ENCODE measurements at places on chromosomes 7 and 10.
A peak's percentile ranks its signal among the peaks of the same experiment; 100 is the strongest.

DNA sequence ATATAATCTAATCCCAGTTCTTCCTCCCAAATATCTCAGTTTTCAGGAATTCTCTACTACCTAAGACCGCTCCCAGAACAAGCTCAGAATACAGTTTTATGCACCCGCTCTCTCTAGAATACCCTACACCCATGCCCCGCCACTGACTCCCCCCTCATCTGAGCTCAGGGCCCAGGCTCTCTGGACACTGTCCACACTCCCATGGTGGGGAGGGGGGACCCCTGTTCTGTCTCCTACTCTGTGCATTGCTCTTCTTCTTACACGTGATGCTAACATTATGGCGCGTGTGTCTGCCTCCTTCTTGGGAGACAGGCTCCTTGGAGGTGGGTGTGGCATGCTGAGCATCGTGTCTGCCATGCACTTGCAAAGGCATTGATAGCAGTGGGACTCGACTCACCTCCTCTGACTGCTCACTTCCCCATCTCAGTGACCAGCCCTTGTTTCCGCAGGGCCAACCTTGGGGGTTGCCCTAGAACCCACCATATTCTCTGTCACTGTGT is 127.9 kb downstream of the TCERG1L start:
- DNase-seq, result no peak

GRCh38 chr7:115516341-115516740 is 514.2 kb downstream of the TFEC start:
- no peak for DNase-seq

DNA sequence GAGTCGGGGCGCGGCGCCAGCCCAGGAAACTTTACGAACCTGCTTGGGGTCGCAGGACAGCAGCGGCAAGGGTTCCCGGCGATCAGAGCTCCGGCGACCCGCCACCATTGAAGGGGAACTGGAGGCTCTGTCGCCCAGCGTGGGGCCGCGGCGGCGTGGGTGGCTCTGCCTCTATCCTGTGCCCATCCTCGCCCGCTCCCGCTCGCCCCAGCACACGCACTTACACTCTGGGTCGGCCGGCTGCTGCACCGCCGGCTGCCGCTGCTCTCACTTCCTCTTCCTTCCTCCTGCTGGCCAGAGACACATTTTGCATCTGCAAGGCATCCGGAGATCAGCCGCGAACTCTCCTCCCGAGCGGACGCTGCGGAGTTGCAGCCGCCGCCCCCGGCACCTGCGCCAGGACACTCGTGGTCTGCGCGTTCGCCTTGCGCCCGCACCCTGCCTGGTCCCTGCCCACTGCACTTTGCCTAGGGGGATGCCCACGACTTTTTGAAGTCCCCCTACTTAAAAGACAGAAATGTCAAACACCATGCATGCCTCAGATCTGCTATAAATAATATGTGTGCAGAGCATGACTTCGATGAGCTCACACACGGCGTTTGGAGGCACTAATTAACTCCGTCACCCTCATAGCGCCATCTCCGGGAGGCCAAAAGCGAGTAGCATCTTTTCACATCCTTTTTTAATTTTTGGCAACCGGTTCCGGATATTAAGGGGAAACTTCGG is at the start of gene ELMO1:
TSS of gene ELMO1 (minus strand) at position 229 of the 726 bp plus-strand sequence. CDS start 106,174 bp downstream, outside the sequence.
- DNase-seq, result peak; percentile 56

DNA sequence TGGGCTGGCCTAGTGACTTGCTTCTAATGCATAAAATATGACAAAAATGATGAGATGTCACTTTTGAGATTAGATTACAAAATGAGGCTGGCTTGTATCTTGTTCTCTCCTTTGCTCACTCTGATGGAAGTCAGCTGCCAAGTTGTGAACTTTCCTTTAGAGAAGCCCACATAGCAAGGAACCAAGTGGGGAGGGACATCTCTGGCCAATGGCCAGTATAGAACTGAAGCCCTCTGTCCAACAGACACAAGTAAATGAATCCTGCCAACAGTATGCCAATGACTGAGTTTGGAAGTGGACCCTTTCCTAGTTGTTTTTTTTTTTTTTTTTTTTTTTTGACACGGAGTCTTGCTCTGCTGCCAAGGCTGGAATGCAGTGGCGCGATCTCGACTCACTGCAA is 3.3 kb downstream of the ZC3HC1 start:
- no peak for DNase-seq

GRCh38 chr10:35257057-35257983 is 79.0 kb upstream of the CCNY start:
- DNase-seq, result no peak

DNA sequence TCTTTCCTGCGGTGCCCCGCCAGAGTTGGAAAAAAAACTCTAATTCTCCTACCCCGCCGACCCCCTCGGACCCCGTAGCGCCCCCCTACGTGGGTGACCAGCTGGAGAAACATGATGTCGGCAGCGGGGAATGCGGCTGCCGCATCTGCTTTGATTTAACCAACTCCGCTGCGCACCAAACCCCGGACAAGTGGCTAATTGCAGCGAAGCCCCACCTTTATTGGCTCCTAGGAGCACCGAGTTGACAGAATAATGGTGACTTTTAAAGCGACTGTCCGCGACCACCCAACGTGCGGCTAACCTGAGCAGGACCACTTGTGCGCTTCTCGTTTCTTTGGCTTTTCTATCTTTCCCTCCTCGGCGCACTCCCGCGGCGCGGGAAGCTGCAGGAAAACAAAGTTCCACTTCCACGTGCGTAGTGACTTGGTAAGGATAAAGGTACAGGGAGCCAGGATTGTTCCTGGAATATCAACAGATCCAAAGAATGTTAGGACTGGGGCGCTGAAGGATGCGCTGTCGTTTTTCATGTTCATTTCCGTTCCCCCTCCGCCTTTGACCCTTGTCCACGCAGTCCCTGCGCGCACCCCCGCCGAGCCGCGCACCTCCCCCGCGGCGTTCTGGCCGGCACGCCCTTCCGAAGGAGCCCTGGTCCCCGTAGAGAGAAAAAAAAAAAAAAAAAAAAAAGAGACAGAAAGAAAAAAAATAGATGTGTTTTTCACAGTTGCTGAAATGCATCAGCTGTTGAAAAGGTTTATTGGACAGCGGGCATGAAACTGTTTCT is 1.4 kb downstream of the WNT16 start:
- DNase-seq, result no peak

DNA sequence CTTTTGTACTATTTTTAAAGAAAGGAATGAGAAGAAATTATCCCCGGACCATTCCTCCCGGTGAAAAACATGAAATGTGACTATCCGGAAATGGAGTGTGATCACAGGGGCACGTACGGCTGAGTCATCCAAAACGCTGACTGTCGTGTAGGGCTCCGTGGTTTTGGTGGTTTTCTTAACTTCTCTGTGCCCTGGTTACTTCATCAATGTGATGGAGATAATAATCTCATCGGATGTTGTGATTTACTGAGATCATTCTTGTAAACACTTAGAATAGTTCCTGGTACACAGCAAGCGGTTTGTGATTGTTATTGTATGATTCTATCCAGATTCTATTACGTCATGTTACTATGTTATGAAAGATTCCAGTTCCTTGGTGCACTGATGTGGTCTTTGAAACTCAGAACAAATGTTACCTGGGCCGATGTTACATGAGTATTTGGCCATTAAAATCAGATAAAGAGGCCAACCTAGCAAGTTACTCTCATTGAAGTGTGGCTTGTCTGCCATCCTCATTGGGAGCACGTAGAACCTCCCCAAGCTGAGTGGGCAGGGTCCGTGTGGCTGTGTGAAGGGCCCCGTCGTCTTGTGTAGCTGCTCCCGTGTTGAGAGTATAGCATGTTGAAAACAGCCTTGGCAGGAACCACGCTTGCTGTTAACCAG is 99.5 kb downstream of the CAMK1D start:
- DNase-seq, result no peak

DNA sequence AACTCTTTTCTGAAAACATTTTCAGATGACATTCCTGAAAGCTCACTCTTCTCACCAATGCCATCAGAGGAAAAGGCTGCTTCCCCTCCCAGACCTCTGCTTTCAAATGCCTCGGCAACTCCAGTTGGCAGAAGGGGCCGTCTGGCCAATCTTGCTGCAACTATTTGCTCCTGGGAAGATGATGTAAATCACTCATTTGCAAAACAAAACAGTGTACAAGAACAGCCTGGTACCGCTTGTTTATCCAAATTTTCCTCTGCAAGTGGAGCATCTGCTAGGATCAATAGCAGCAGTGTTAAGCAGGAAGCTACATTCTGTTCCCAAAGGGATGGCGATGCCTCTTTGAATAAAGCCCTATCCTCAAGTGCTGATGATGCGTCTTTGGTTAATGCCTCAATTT is 16.5 kb downstream of the ANLN start:
- DNase-seq, result no peak

DNA sequence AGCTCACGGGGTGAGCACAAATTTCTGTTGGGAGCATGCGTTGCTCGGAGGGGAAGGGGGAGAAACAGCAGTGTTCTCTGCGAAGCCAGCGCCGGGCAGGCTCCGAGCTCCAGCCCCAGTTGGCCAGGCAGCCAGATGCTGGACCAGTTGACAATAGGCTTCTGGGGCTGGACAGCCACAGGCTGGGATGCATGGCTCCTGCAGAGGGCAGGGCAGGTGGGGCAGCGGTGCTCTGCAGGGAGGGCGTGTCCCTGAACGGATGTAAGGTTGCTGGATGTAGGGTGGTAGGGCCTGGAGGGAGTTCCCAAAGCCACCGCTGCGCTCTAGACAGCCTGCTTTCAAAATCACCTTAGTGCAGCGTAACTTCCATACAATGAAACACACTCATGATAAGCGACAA is 574.9 kb downstream of the GLRX3 start:
- no peak for DNase-seq

DNA sequence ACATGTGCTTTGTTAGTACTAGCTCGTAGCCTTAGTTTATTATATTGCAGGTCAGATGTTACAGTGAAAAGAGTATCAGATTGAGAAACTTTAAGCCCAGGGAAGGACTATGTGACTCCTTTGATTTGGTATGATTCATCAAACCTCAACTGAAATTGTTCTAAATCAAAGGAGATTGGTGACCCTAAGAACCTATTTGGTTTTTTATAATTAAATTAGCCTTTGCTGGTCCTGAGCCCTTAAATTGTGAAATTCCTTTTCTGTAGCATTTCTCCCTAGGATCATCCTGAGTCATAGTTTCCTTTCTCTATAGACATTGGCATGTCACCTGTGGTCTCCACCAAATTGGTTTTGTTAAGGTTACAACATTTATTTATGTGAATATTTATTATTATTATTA is 89.7 kb downstream of the POLR1F start:
- DNase-seq, result no peak

GRCh38 chr10:34723750-34724149 is 91.3 kb downstream of the PARD3 start:
- no peak for DNase-seq

GRCh38 chr10:75469006-75469616 is 37.7 kb downstream of the LRMDA start:
- DNase-seq, result no peak

- DNase-seq, result no peak
These were observed 75.1 kb downstream of the RELN start for GRCh38 chr7:103914147-103914899.

DNA sequence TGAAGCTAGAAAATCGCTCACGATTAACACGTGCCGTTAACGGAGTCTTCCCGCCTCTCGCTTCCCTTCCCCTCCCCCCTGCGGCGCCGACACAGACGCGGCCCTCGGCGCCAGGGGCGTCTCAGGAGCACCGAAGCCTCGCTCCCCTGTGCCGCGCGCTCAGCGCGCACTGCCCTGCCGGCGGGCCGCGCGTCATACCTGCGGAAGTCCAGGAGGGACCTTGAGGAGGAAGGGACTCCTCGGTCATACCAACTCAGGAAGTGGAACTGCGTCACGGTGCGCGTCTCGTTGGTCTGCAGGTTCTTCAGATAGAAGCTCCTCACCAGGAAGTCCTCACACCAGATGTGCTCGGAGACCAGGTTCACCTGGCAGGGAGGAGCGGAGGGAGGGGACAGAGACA is 239.6 kb downstream of the DNAJB6 start:
- no peak for DNase-seq

GRCh38 chr10:103852856-103853255 is 2.5 kb downstream of the SH3PXD2A start:
- DNase-seq, result no peak

GRCh38 chr7:148142660-148143248 is 447.8 kb upstream of the C7orf33 start:
- DNase-seq, result no peak

DNA sequence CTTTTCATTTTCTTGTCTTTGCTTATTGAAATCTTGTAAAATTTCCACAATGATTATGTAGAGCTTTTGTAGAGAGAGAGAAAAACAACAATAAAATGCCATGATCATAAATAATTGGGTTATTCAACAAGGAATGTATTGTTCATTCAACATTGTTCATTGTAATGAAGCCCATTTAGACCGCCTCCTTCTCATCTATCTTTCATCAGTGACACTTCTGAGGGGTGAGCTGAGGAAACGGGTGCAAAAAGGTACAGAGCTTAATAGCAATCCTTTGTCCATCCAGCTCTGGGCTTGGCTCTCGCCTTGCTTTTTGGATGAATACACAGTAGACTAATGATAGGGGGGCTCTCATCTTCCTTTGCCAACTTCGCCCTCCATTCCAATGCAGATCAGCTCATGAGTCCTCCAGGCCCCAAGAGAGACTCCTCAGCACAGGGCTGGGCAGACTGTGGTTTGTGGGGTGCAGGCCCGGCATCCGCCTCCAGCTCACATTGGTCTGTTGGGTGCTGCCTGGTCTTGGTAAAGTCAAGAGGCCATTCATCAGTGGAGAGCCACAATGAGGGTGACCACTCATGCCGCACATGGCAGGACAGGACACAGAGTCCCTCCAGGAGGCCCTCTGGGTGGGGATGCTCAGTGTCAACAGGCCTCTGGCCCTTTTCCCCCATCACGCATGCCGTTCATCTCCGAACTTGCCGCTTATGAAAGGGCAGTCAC is 17.9 kb upstream of the PPA1 start:
- no peak for DNase-seq

- no peak for DNase-seq
These were observed 126.4 kb upstream of the ZNF746 start for GRCh38 chr7:149624006-149624405.

DNA sequence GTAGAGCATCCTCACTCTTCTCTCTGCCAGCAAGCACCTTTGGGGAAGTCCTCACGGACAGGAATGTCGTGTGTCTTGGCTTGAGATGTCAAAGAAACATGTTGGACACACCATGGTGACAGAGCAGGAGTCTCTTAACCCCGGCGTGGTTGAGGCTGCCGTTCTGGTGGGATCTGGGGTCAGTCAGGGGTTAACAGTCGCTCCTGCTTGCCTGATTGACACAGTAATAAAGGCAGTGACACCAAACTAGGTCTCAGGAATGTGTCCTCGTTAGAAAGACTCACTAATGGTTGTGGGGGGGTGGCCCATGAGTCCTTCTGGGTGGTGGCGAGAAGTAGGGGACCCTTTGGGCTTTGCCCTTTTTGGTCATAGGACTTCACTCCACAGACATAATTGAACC is 69.0 kb downstream of the TCF7L2 start:
- DNase-seq, result no peak

- no peak for DNase-seq
These were observed 527 bp upstream of the HERPUD2 start for GRCh38 chr7:35695473-35695850.

Measured in NCI-H2171 (cell line).